NCI-H1436 treated with DMSO at 0.1 percent for 48 hours (cell line): ENCODE measurements at places on chromosomes 12 and 14.

- DNase-seq, result no peak
Observed at GRCh38 chr12:50203691-50204090, 36.5 kb upstream of the CERS5 start.

DNA sequence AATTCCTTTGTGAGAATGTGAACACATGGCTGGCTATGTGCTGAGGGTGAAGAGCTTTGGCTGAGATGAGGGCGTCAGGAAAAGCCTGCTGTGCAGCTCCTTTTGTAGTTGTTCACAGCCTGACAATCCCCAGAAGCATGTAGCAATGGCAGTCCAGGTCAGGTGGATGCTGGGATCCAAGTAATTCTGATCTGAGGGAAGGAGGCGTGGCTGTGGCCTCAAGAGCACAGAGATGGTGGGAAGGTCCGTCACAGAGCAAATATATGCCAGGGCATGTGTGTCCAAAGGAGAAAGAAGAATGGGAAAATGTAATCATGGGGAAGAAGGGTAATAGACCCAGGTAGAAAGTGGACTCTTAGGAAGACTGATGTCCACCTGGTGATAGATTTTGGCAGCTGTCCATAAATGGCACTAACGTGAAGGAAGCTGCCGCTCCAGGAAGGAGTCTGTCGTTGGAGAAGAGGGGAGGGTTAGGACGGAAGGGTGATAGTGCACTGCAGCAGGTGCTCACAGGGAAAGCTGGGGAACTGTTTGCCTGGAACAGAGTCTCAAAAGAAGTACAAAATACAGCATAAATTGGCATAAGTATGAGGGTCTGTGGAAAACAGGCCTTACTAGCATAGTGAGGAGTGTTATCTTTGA is 13.8 kb downstream of the MGST1 start:
- DNase-seq, result no peak

GRCh38 chr12:6114476-6114870 is 10.0 kb downstream of the VWF start:
- no peak for DNase-seq

GRCh38 chr12:76265424-76266180 is 82.6 kb downstream of the BBS10 start:
- DNase-seq, result no peak

- DNase-seq, result no peak
Observed at GRCh38 chr12:54222609-54223008, 33.8 kb upstream of the SMUG1 start.

- no peak for DNase-seq
Observed at GRCh38 chr12:118190266-118190665, 54.3 kb downstream of the PEBP1 start.

- no peak for DNase-seq
Observed at GRCh38 chr12:11769723-11770514, 120.4 kb downstream of the ETV6 start.

GRCh38 chr12:14239935-14240872 is 125.3 kb upstream of the ATF7IP start:
- DNase-seq, result no peak

- DNase-seq, result no peak
Observed at GRCh38 chr12:124844411-124845397, 19.0 kb downstream of the SCARB1 start.

DNA sequence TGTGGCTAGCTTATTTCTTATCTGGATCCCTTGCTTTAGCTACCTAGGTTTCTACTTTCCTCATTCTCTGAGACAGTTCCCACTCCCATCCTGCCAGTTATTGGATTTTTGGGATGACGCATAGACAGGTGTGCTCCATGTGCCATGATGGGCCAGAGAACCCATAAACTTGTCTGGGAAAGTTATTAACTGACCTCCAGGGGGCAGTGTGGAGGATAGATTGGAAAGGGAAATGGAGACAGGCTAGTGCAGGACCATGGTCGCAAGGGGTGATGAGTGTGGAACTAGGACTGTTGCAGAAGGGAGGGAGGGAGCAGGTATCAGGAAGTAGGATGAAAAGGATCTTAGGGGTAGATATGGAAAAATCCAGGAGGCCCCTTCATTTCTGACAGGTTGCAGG is 80.3 kb downstream of the ESRRB start:
- no peak for DNase-seq

DNA sequence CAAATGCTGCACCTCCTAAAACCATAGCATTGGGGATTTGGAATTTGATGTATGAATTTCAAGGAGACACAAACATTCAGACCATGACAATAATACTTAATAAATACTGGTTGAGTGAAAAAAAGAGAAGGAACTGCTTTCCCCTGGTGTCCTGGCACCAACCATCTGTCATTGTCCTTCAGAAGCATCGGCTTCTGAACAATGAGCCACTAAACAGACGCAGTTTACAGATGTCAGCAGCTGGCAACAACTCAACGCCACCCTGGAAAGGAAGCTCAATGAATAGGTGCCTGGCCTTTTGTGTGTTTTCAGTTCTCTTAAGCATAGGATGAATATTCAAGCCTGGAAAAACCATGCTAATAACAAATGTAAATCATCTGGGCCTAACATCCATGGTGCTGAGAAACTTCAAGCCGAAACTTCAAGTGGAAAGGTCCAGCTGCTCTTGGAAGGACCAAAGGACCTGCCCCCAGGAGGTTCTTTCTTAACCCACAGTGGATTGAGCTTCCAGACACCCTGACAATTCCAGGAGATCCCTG is 101.3 kb downstream of the WIF1 start:
- DNase-seq, result no peak

- no peak for DNase-seq
Observed at GRCh38 chr12:54337280-54337842, 12.4 kb downstream of the COPZ1 start.

DNA sequence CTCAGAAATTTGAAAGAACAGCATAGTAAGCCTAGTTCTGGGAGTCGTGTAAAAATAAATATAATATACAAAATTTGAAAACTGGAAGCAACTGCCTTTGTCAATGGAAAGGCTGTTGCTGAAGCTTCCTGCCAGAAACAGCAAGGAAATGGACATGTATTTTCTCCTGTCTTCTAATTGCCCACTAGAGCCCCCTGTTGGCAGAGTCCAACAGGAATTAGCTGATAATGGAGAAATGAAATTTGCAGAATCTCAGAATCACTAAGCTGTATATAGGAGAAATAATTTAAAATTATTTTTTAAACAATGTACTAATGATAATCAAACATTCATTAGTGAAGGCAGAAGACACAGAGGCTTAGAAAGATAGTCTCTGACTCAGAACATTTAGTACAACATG is 414.8 kb downstream of the SLC6A15 start:
- DNase-seq, result no peak

DNA sequence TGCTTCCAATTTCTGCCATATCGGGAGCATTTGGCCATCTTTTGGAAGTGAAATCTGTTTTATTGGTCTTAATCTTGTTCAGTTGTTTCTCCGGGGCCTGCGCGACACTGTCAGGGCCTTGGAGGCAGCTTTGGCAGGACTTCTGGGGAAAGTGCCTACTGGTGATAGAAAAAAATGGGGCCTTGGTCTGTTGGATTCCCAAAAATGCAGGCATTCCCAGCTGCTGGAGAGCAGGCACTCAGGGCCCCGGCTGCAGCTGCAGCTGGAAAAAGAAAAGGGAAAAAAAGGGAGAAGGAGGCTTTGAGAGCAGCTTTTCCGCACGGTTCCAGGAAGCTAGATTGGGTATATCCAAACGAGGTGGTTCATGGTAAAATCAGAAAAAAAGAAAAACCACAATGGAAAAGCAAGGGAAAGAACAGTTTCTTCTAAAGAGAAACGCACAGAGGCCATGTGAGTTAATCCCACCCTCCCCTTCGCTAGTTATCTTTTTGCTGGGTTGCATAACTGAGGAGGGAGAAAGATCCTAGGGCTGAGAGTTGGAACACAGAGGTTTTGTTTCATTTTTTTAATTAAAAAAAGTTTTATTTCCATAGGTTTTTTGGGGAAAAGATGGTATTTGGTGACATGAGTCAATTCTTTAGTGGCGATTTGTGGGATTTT is 134.7 kb upstream of the RFLNA start:
- no peak for DNase-seq

- DNase-seq, result no peak
Observed at GRCh38 chr14:77707355-77707723, 484 bp downstream of the ALKBH1 start.

DNA sequence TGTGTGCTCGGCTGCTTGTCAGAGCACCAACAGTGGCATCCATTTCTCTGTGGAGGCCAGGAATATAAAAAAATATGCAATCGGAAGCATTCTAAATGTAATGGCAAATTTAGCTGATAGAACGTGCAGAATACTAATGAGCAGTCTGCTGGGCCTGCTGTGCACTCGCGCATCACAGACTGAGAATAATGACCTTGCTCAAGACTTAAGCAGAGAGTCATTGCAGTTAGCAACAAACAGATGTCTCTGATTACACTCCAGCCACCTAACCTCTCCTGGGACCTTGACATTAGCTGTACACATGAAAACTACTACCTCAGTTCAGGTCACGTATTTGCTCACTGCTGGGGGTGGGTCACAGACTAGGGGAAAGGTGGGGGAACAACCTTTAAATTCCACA is 269.2 kb upstream of the DAAM1 start:
- DNase-seq, result no peak

- DNase-seq, result no peak
Observed at GRCh38 chr12:13097491-13098011, 5.9 kb downstream of the GSG1 start.

GRCh38 chr14:36751106-36751505 is 89.4 kb downstream of the PAX9 start:
- DNase-seq, result no peak

GRCh38 chr12:6084261-6084968 is 40.1 kb downstream of the VWF start:
- DNase-seq, result no peak

GRCh38 chr12:45212064-45212463 is 3.8 kb upstream of the ANO6 start:
- DNase-seq, result no peak

- DNase-seq, result no peak
Observed at GRCh38 chr14:101065246-101065645, 161.7 kb upstream of the RTL1 start.

GRCh38 chr12:54016478-54016964 is 7.7 kb downstream of the HOXC8 start:
- DNase-seq, result no peak
